ENCODE measurements at places on chromosomes 4 and X.

- DNase-seq = no peak
Observed at GRCh38 chrX:22193851-22194659, 78.7 kb upstream of the CBLL2 start.

DNA sequence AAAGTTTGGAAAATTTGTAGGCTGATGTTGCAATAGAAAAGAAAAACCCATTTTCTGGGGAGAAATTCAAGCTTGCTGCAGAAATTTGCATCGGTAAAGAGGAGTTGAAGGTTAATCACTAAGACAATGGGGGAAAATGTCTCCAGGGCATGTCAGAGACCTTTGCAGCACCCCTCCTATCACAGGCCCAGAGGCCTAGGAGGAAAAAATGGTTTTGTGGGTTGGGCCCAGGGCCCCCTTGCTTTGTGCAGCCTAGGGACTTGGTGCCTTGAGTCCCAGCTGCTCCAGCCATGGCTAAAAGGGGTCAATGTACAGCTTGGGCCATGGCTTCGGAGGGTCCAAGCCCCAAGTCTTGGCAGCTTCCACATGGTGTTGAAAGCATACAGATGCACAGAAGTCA, 17.8 kb downstream of the TMSB15A start:
- no peak for DNase-seq

- no peak for DNase-seq
Observed at GRCh38 chr4:5700459-5700858, 7.9 kb downstream of the EVC2 start.

- DNase-seq = no peak
Observed at GRCh38 chrX:29876733-29877132, 338.6 kb upstream of the MAGEB2 start.

GRCh38 chr4:14410516-14410915, 591.8 kb upstream of the CPEB2 start:
- no peak for DNase-seq

DNA sequence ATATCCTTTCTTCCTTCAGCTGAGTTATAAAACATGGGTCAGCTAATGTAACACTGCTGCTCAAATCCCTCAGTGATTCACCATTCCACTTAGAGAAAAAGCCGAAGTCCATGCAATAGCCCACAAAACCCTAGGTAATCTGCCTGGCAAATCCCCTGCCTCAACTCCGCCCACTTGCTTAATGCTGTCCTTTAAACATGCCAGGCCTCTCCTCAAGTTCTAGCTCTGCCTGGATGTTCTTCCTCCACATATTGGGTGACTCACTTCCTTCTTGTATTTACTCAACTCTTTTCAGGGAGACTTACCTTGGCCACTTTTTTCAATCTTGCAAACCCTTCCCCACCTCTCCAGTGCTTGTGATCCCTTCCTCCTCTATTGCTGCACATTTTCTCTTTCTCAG, 89.8 kb downstream of the EMCN start:
- DNase-seq = no peak

GRCh38 chrX:150406596-150406995, 43.5 kb downstream of the MAMLD1 start:
- DNase-seq = no peak

DNA sequence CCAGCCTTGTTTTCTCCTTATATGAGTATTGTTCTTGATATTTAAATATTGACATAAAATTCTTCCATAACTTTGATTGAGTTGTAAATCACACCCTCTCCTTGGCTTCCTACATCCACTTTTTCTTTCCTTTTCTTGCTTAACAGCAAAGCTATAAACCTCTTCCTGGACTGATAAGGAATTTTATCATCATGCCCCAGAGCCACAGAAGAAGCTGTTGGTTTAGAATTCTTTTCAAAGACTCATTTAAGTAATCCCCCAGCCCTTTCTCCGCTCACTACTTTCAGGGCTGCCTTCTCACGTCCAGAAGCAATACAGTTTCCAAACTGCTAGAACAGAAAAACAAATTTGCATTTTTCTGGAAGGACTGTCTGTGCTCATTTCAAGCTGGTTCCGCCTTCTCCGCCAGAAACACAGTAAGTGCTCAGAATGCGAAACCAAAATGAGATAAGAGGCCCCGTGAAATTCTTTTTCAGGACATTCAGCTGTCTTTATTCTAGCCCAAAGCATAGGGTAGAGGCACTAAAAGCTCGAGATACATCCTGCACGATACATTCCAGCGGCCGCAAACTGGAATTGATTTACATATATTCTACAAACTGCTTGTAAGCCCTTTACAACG, 849 bp downstream of the MID1 start:
- no peak for DNase-seq

GRCh38 chrX:39595977-39596376, 501.8 kb downstream of the BCOR start:
- DNase-seq = no peak
